T-helper 17 cell (primary cell): ENCODE measurements at places on chromosomes 7 and 10. TPM values are rescaled to one million over a fixed set of nuclear protein-coding genes. Genes with fewer than 3 reads are reported as not detected.

GRCh38 chr10:71368176-71368575 lies 28.5 kb upstream of the CDH23 start:
- DNase-seq: no peak

GRCh38 chr10:27783660-27784059 lies 38.0 kb upstream of the MKX start:
- DNase-seq: no peak

DNA sequence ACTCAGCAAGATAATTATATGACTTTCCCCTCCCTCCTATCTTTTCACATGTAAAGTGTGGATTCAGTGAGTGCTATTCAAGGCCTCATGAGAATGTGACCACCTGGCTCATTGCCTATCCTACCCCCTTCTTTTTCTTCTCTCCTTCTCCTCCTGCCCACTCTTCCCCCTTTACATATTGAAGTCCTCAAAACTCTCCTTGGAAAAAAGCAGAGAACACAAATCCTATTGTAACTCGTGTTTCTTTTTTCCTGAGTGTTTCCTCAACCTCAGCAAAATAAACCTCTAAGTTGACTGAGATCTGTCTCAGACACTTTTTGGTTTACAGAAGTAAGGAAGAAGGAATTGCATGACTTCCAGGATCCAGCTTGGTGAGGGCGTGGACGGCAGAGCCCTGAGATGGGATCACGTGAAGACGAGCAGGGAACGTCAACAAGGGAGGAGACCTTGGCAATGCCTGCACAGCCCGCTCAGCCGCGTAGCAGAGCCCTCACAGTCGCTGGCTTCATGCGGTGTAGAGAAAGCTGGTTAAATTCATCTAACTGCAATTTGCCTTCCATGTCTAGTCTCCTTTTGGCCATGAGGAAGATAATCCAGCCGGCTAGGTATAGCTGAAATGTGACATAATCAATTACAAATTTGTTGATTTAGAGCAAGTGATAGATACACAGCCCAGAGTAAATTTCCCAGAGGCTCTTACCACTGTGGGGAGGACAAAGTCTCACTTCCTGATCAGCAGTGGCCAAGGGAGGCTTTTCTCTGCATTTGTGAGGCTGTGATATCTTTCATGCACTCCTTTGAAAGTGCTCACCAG lies 75.7 kb downstream of the LYZL2 start:
- DNase-seq: no peak

GRCh38 chr10:12748186-12748585 lies 253.3 kb downstream of the CCDC3 start:
- DNase-seq: no peak

- DNase-seq: no peak
These were observed 15.2 kb upstream of the PARD3 start for GRCh38 chr10:34830217-34830822.

The CFTR gene
- total RNA-seq: not detected

The NPTX2 gene
- total RNA-seq: not detected

The MACROH2A2 gene
- 4.9 TPM for total RNA-seq

The CAV1 gene
- 0.30 TPM for total RNA-seq

The TUBB8 gene
- not detected for total RNA-seq
